ENCODE measurements at places on chromosomes 7 and 10. TPM values are rescaled to one million over a fixed set of nuclear protein-coding genes. Genes with fewer than 3 reads are reported as not detected.

The CRHR2 gene
- not detected for polyA plus RNA-seq

The MCM10 gene
- 9.9 TPM for polyA plus RNA-seq

The PNLIP gene
- not detected for polyA plus RNA-seq

The CYP3A7 gene
- polyA plus RNA-seq, result 0.28 TPM
